Left colon (tissue), 2 donors: ENCODE measurements at places on chromosomes 4 and X.

DNA sequence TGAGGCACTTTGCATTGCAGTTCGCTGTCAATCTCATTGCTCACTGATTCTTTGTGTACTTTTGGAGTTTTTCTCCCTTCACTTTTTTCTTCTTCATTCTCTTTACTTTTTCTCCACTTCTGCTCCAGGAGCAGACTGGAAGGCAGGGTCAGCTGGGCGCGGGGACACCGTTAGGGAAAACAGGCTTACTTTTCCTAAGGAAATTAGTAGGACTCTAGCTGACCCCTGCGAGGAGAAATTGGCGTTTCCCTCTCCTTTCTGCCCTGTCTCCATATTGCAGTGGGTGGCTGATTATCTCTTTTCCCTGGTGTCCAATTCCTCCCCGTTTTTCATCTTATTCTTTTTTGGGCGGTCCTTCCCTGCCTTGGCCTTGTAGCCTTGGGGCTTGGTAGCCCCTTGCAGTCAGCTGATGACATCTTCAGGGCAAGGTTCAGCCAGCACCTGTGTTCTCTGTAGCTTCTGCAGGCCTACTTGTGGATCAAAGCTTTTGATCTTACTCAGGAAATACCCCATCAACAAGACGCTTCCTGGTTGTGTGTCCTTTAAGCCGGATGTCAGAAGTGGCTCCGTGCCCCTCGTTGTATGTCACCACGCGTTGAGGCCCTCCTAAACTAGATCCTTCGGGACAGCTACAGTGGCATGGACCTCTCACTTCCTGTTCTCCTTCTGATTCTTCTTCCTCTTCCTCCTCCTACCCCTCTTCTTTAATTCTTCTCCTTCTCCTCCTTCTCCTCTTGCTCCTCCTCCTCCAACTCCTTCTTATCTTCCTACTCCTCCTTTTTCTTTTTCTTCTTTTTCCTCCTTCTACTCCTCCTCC lies 36.1 kb downstream of the NBDY start:
- DNase-seq = no peak

GRCh38 chrX:63718010-63718694 lies 66.9 kb downstream of the ARHGEF9 start:
- DNase-seq = no peak

GRCh38 chrX:142251202-142251601 lies 46.1 kb upstream of the MAGEC2 start:
- DNase-seq = no peak

DNA sequence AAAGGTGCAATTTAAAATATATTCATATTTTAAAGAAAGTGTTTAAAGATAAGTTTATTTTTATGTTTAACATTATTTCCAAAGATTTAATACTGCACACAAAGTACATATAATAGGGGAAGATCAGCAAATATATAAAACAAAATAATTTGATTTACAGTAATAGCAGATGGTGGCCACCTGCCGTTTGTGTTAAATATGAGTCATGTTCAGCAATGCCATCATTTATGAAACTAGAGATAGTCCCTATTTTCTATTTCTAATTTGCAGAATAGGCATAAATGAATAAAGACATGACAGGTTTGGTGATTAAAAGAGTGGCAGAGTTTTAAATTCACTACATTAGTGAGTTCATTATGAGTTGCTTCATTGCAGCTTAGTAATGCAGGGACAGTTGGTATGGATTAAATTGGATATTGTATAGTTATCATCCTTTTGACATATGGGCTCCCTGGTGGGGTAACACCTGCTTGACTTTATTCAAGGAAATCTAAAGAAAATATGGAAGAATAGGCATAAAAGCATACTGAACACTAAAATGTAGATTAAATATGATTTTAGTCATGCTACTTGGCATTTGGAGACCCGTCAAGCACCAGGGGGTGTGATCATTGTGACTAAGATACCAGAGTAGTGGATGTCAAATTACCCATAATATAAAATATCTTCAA lies 78.8 kb upstream of the BANK1 start:
- DNase-seq = no peak

DNA sequence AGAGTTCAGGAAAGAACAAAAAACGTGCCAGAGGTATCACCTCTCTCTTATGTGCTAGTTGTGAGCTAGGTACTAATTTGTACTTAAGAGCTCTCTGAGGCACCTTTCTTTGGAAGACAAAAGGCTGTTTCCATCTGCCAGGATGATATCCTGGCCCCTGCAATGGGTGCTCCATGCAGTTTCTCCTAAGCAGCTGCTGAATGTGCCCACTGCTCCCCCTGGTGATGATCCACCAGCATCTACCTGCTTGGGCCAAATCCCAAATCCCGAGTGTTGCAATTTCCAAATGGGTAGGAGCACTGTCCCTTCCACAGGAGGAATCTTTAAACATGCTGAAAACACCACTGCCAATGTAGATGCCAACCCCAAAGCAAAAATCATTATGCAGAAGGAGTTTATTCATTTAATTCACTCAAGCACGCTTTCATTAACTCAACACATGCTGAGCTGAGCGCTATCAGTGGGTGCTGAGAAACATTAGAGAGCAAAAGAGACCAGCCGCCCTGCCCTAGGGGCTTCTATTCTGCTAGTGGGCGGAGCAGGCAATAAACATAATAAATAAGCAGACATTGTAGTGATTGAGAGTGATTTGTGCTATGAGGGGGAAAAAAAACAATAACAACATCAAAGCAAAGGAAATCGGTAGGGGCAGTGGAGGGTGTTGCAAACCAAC lies 69.6 kb upstream of the C4orf50 start:
- DNase-seq = no peak

DNA sequence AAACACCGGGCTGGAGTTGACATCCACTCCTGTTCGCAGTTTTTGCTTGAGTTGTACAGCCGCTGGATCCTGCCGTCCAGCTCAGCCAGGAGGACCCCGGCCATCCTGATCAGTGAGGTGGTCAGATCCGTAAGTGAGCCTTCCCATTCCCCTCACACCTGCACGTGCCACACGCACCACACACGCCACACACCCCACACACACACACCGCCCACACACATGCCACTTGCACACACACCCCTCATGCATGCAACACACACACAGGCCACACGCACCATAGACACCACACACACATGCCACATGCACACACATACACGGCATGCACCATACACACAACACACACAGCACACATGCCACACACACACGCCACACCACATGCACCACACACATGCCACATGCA lies 20.1 kb upstream of the MSANTD1 start:
- DNase-seq = no peak

GRCh38 chrX:132497432-132497831 lies 8.6 kb upstream of the MBNL3 start:
- no peak for DNase-seq

DNA sequence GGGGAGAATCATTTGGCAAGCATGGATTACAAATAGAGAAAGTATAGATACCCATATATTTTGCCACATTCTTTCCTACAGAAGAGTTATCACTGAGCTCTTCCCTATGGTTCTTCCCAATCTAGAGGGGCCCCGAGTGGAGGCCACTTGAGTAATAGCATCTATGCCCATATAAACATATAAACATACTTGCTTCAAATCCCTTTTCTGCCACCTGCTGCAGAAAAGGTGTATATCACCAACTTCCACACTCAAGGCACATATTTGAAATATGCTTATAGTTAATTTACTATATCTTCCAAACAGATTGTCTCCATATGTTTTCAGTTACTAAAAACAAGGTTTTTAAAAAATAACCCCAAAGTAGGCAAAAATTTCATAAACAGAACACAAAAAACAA lies 642.8 kb upstream of the DIPK2B start:
- DNase-seq = no peak

DNA sequence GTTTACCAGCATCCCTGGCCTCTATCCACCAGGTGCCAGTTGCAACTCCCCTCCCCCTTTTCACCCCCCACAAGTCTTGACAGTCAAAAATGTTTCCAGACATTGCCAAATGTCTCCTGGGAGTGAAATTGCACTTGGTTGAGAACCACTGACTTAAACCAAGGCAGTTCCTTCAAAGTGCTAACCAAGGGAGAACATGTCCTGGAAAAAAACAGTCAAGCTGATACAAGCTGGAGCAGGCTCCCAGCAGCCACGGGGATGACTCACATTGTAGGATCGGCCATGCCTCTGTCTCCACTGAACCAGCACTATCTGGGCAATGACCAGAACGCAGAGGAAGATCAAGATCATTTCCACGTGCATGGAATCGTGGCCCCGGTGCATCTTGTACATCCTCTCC lies 11.4 kb downstream of the RNF175 start:
- no peak for DNase-seq

GRCh38 chr4:139458999-139459398 lies 5.1 kb downstream of the RAB33B start:
- no peak for DNase-seq

DNA sequence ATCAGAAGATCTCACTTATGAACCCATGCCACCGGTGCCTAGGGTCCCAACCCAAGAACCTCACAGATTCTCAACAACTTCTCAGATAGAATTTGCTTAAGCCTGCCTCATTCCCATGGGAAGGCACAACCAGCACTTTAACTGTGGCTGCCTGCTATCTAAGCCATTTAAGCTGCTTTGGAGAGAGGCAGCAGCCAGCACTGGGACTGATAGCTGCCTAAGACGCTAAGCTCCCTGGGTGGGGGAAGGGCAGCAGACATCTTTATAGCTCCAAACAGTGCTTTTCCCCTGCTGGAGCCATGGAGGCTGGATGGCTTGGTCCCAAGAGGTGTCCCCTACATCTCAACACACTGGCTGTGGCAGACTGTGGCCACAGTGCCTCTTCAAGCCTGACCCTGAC lies 1268.6 kb downstream of the FAM133A start:
- no peak for DNase-seq

DNA sequence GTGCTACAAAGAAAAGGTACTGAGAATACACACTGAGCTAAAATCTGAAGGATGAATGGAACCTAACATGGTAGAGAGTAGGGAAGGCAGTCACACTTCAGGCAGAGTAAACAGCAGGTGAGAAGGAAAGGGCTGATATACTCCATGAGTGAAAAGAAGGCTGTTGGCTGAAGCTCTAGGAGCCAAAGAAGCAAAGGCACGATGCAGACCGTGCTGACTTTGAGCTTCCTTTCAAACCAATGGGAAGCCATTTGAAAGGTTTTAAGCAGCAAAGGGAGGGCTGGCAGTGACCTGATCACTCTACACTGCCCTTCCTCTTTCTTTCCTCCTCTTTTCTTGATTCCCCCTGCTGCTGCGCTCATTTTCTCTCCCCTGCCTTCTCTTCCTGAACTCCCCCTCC lies 66.4 kb downstream of the TMEM154 start:
- DNase-seq = no peak

- no peak for DNase-seq
Observed at GRCh38 chr4:96227515-96227914, 387.6 kb downstream of the PDHA2 start.

- no peak for DNase-seq
Observed at GRCh38 chrX:63363788-63364187, 12.7 kb upstream of the SPIN4 start.

- no peak for DNase-seq
Observed at GRCh38 chr4:52837716-52838558, 24.2 kb upstream of the RASL11B start.

DNA sequence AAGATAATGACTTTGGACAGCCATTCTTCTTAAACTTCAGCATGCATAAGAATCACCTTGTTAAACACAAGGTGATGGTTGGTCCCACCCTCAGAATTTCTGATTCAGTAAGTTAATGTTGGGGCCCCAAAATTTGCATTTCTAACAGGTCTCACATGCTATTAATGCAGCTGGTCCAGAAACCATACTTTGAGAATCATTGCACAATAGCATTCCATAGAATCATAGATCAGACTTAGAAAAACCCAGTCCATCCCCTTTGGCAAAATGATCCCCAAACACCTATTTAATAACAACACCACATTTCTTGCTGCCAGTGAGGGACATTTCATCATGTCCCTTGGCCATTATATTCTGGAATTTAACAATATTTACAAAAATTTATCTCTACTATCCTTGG lies 6.2 kb upstream of the MGAT4D start:
- DNase-seq = no peak

DNA sequence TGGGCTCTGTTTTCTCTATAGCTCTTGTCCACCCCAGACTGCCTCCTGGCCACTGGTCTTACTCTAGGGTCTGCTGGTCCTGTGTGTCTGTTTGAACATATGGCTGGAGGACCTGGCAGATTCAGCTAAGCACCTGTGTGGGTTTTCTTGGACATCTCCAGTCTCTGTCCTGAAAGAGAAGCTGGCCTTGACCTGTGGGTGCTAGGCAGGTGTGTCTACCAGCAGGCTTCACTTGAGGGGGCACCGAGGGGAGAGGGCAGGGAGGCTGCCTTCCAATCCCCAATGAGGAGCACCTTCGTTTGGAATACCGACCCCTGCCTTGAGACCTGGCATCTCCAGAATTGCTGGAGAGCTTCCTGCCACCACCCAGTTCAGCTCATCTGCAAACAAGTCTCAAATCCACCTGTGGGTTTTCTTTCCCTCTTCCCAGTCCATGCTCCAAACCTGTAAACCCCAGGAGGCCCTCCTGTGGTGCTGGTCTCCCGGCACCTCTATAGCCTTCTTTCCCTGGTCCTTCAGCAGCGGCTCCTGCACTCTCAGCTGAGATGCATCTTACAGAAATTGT lies 45.2 kb downstream of the HTRA3 start:
- no peak for DNase-seq

DNA sequence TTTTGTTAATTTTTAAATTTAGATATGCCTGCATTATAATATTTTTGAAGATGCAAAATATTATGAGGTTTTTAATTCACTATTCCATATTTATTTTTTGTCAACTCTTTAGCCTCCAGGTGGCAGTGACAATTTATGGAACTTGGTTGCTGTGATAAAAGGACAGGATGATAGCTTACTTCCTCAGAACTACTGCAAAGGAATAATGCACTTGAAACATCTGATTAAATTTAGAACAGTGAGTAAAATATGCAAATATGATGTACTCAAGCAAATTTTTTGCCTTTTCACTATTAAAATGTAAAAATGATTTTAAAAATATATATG lies 45.1 kb downstream of the SPATA4 start:
- DNase-seq = no peak

DNA sequence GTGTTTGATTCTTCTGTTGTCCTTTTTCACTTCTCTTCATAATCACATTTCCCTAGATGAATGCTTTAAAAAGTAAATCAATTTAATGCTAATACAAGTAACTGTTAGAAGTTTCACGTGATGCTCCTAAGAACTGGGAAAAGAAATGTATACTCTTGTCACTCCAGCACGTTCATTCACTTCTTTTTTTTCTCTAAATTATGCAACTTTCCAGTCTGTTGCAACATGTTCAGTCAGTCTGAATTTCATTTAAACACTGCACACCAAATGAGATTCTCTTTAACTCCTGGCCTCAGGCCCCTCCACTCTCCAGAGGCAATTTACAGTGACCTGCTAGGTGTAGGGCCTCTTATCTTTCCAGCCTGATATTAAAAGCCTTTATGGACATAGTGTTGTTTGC lies 321.9 kb downstream of the HS3ST1 start:
- no peak for DNase-seq

DNA sequence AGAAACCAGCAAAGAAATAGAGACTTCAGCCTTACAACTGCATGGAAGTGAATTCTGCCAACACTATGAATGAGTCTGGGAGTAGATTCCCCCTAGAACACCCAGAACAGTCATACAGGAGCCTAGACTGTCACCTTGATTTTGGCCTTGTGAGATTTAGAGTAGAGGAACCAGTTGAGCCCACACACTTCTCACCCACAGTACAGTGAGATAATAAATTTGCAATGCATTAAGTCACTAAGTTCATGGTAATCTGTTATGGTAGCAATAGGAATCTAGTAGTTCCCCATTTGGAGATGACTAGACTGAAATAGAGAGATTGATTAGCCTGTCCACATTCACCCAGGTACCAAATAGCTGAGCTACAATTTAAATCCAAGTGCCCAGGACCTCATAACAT lies 59.0 kb downstream of the FAM13A start:
- DNase-seq = no peak
